Stimulated activated naive CD4-positive, alpha-beta T cell treated with Interleukin-2 at 50 U/mL for 16 hours (primary cell): ENCODE measurements at places on chromosomes 11 and 22.

- DNase-seq, result peak; percentile 45
Observed at GRCh38 chr11:119320776-119321524, 4.0 kb upstream of the MCAM start.

DNA sequence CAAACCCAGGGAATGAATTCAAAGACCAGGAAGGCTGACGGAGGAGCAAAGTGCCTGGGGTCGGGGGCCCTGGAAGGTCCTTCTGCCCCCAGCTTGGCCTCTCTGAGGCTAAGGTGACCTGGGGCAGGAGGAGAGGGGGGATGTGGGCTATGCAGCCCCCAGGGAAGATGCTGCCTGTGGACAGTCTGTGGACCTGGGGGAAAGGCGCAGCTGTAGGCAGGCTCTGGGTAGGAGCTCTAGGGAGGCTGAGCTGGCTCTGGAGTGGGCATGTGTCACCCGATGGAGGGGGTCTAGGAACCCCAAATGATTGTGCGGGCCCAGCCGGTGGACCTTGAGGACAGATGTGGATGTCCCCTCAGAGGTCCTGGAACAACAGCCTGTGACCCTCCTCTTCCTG, 42.8 kb downstream of the WNT7B start:
- DNase-seq, result no peak

GRCh38 chr11:64643256-64643881, 52.3 kb downstream of the SLC22A12 start:
- no peak for DNase-seq

DNA sequence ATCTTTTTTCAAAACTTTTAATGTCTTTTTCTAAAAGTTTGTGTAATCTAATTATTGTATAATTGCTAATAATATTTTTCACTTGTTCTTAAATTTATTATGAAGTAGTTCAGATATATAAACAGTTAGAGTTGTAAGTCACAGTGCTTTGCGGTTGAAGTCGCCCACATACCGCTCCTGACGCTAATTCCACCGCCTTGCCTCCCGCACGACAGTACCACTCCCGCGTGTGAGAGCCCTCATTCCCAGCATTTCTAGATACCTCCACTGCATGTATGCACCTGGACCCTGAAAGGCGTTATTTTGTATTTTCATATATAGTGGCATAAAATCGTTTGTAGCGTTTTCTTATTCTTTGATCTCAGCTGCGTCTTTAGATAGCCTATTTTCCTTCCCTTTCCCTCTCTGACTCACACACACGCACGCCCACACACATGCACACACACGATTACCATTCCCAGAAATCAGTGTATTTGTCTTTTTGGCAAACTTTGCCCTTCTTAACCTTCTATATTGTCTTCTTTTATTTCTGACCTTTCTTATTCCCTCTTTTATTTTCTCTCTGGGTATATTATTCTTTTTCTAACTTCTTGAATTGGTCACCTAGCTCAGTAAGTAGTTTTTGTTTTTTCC, 56.4 kb upstream of the PITPNB start:
- DNase-seq, result no peak

GRCh38 chr22:39496131-39496838, 5.8 kb upstream of the MIEF1 start:
- DNase-seq, result peak; percentile 63

DNA sequence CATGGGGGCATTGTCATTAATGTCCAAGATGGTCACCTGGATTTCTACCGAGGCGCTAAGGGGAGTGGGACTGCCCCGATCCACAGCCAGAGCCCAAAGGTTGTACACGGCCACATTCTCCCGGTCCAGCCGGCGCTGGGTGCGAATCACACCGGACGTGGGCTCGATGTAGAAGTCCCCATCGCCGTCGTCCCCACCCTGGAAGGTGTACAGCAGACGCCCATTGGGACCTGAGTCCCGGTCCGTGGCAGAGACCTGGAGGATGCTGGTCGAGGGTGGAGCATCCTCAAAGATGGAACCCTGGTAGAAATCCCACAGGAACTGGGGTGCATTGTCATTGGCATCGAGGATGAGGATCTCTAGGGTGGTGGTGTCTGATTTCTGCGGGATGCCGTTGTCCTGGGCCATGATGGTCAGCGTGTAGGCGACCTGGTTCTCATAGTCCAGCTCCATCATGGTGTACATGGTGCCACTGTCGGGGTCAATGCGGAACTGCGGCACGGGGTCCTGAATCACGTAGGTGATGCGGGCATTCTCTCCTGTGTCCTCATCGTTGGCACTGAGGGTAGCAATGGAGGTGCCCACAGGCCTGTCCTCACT, 3.1 kb downstream of the CELSR1 start:
- no peak for DNase-seq

DNA sequence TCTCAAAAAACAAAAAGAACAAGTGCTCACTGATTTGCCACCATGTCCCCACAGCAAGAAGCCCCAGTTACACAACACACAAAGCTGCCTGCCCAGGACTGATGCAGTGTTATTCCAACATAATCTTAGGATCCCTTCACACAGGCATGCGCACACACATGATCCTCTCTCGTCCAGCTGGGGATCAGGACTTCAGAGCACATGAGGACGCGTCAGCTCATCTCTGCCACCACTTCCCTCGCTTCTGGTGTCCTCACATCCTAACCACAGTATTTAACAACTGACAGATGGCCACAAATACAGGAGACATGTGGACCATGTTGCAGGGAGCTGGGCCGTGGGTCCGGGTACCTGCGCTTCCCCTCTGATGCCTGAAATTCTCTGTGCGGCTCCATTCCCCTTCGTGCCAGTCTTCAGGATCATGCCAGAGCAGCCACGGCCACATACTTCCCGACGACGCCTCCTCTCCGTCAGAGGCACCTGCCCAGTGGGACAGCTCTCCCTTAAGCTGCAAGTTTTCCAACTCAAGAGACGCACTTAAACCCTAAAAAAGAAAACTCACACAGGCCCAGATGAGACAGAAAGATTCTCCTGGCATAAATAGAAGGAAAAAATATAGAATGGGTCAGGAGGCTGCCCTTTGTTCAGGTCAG, 68.3 kb downstream of the PACSIN2 start:
- DNase-seq, result no peak

DNA sequence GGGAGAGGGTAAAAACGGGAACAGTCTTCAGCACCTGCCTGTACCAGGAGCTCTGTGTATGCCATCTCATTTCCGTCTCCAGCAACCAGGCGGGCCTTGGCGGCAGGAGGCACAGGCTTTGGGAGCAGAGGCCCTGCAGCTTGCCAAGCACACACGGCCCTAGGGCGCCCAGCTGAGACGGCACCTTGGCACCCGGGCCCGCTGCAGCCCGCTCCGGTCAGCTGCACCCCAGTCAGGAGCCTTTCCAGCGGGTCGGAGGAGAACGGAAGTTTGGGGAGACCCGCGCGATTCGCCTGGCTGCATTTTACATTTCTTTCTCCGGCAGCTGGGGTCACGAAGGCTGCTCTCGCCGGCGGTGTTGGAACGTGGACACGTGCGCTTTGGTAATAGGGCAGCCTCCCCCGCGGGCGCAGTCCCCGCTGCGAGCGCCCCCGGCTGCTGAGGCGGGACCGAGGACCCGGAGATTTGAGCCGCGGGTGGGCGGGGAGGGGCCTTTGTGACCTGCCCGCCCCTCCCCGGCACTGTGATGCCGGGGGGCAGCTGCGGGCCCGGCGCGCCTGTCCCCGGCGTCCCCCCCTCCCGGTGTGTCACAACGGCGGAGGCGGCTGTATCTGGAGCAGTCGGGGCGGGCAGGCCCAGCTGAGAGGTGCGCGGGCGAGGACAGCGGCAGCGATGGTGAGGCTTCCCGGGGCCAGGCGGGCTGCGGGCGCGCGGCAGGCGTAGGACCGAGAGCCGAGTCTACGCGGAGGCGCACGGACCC, at the start of gene TUBA8:
TSS of gene TUBA8 (plus strand) at position 616 of the 760 bp plus-strand sequence. CDS start at position 673, 57 bp downstream.
- DNase-seq, result peak; percentile 47

- no peak for DNase-seq
Observed at GRCh38 chr11:129273944-129274711, 82.0 kb upstream of the ARHGAP32 start.

DNA sequence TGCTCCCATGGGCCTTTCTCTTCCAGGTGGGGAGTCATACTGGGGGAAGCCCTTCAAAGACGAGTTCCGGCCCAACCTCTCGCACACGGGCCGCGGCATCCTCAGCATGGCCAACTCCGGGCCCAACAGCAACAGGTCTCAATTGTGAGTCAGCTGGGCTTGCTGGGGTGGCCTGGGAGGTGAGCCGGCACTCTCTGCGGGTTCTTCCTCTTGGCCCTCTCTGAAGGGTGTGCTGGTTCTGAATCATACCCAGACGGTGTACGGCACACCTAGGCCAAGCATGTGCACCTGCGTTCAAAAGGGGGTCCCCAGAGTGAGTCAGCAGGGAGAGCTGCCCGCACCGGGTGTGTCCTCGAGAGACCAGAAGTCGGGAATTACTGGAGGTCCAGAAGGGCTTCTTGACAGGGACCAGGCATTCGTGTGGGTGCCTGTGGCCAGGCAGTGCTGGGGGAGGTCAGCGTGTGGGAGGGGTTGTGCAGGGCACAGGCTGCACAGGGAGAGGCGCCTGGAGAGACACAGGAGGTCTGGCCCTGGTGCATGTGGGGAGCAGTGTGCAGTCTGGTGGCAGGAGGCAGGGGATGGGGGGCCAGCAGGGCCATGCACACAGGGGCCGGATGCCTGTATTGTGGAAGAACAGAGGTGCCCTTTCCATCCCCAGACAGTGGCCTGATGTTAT, 23.0 kb downstream of the PPIL2 start:
- DNase-seq, result no peak

GRCh38 chr11:48055292-48056132, 75.2 kb downstream of the PTPRJ start:
- DNase-seq, result peak; percentile 30

GRCh38 chr22:31619611-31620300, 42.3 kb downstream of the PISD start:
- DNase-seq, result no peak

- no peak for DNase-seq
Observed at GRCh38 chr22:39680486-39680885, 109.9 kb downstream of the CACNA1I start.
